ENCODE measurements at places on chromosomes 4 and X. TPM values are rescaled to one million over a fixed set of nuclear protein-coding genes. Genes with fewer than 3 reads are reported as not detected.
A peak's percentile ranks its signal among the peaks of the same experiment; 100 is the strongest.

GRCh38 chrX:151753313-151754046 is 18.9 kb downstream of the CNGA2 start:
- peak; percentile 59 for DNase-seq

DNA sequence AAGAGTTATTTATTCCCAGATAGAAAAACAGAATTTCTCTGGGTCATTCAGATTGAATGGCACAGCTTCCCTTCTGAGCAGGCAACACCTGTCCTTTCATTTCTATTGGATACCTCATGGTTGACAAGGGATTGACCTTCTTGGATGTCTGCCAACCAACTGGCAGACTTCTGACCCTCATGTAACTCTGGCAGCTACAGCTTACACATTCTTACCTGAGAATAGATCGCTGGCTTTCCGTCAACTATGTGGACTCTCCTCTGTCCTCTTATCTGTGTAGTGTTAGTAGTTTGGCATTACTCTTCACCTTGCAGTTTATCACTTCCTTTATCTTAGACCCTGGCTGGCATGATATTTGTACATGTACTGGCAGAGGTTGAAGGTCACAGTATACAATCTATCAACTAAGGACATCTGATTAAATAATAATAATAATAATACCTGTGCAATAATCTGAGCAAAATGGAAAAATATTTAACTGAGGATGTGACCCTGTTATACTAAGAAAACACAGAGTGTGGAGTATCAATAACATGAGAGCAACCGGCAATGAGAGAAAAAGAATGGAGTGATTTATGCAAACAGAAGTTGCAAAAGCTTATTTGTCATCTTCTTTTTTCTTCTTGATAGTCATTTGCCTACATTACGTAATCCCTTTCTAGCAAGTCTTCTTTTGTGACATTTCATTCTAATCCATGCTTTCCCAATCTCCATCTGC is 1118.2 kb downstream of the ARAP2 start:
- DNase-seq: no peak

DNA sequence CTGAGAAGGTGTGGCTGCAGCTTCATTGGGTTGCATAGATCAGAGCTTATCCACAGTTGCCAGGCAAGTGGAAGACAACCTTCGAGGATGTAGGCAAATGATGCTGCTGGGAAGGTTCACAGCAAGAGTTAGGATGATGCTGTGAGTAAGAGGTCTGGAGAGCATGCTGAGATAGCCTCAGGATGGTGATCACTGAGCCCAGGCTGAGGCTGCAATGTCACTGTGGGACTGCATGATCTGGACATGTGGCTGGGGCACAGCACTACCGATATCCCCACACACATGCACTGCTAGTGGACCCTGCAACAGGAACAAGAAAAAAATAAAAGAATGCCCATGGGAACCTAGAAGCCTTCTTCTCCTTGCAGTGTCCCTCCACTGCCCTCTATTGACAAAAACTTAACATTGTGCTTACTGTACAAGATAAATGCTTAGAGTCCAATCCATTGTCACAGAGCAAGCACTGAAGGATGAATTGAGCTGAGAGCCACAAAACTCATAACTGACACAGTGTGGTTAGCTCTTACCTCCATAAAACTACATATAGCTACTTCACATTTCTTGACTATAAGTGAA is 105.6 kb downstream of the CNKSR2 start:
- no peak for DNase-seq

DNA sequence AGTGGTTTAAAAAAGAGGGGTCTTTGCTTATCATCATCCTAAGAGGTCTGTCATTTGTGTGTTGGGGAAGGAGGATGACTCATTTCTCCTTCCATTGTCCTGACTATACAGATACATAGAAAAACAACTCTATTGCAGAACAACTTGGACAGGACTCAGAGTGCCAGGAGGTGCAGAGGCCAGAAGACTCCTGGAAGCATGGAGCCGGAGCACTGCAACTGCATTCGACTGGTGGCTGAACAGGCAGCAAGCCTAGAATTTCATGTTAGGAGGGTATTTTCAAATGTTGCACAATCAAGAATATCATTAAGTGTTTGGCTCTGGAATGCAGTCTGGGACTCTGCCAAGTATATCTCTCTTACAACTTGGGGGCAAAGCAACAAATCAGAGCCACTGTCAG is 35.0 kb upstream of the MAML3 start:
- DNase-seq: no peak

DNA sequence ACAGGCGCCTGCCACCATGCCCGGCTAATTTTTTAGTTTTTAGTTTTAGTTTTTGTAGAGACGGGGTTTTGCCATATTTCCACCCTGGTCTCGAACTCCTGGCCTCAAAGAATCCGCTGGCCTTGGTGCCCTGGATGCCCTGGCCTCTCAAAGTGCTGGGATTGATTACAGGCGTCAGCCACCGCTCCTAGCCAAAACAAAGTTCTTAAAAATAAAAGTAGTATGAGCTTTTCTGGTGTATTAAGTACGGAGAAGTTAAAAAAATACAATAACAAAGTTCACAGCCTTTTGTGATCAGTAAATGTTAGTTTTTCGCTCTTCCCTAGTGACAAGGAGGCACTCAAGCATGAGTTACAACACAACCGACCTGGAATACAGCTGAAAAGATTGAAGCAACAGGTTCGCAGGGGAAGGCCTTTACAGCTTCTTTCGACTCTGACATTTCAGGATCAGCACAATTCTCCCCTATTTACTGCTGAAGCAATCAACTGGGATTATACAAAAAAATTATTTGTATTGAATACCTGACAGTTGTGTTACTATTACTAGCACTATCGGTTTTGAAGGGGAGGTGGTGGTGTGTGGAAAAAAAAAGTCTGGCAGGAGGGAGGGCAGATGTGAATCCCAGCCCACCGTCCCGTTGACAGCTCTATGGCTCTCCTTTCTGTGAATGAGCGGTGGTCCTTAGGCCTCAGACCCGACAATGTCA is 893 bp upstream of the METAP1 start:
- DNase-seq: no peak

- DNase-seq: no peak
These were observed 8.7 kb upstream of the ABLIM2 start for GRCh38 chr4:8167291-8167690.

GRCh38 chr4:124591637-124592036 is 120.9 kb downstream of the ANKRD50 start:
- no peak for DNase-seq

DNA sequence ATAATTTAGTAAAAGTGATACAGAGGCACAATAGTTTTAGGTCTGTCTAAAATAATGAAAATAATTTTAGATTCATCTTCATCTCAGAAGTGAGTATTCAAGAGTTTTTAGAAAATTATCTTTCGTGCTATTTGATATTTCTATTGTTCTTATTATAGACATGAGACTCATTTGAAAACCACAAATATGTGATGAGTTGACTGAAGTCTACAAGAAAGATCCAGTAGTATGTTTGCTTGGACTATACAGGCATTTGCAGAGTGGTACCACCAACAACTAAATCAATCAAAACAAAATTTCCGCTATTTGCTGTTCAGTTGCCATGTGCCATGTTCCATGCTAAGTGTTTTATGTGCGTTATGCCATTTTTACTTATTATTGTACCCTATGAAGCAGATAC is 1318.5 kb downstream of the STIM2 start:
- no peak for DNase-seq

- no peak for DNase-seq
These were observed 3.1 kb downstream of the ZNF185 start for GRCh38 chrX:152900937-152901445.

BTK gene
- 2.4 TPM for total RNA-seq

CXXC4 gene
- total RNA-seq: 4.1 TPM

Data from right atrium auricular region (tissue), 2 donors.